ENCODE measurements at places on chromosomes 2 and 18. TPM values are rescaled to one million over a fixed set of nuclear protein-coding genes. Genes with fewer than 3 reads are reported as not detected.

Gene RAX
- not detected for total RNA-seq

Gene ALPG
- total RNA-seq: not detected

Gene ZNF385B
- total RNA-seq: 5.5 TPM

Gene CAPN14
- 0.50 TPM for total RNA-seq

Gene NT5DC4
- not detected for total RNA-seq

Gene CNDP1
- total RNA-seq: 0.29 TPM

Gene LAMA1
- total RNA-seq: 257 TPM

All from progenitor cell of endocrine pancreas (in vitro differentiated cells).